Hematopoietic multipotent progenitor cell treated with erythropoietin and hydrocortisone succinate and interleukin-3 and kit ligand, for 8 days (in vitro differentiated cells): ENCODE measurements at places on chromosomes 1 and 21.
A peak's percentile ranks its signal among the peaks of the same experiment; 100 is the strongest.

DNA sequence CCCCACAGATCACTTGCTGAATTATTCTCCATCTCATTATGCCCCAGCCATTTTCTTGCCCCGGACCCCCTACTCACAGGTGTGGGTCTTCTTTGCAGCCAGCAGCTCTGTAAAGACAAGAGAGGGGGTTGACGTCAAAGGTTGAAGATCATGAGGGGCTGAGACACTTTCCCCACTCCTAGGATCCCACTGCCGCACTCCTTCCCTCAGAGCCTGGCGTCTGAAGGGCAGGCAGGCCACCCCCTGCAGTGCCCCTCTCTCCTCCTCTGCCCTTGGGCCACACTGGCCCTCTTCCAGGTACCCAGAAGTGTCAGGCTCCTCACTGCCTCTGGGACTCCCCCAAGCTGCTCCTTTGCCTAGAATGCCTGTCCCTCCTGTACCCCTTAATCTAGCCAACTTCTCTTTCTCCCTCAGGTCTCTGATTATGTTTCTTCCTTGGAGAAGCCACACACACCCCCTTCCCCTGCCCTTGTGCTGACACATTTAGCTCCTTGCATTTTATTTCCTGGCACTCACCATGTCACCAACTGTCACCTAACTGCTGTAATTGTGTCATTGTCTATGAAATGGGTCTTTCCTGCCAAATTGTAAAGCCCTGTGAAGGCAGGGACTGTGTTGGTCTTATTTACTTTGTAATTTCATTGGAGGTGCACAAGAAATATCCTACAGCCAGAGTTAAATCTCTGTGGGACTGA, 2.1 kb downstream of the RORC start:
- DNase-seq = no peak

- DNase-seq = peak; percentile 57
These were observed 14.0 kb upstream of the LGALS8 start for GRCh38 chr1:236509647-236510401.

- no peak for DNase-seq
These were observed 3.1 kb upstream of the JAK1 start for GRCh38 chr1:64969305-64970046.

DNA sequence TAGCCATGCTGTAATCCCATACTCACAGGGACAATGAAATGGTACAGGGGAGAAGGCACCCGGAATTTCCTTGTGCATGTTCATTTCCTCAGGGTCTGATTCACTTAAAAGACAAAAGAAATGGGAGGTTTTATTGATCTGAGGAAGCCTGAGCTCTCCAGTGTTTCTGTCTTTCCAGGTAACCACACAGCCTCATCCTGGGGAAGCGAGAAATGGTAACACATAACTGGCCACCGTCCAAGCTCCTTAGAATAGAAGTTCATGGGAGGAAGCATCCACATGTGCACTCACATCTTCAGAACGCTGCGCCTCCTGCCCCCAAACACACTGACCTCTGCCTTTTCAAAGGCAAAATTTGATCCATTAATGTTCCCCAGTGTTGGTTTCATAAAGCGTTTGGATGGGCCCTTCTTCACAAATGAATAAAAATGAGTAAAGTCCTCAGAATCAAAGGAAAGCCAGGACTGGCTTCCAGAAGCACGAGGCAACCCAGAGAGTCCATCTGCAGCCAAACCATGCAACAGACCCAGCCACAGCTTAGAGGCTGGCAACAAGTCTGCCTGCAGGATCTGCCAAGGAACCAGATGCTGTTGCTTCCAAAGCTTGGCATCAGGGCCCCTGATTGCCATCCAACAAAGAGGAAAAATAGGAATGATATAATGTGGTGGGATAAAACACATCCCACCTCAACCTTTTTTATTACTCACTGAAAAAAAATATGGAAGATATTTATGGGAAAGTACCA, 120.3 kb downstream of the ZBTB18 start:
- no peak for DNase-seq

DNA sequence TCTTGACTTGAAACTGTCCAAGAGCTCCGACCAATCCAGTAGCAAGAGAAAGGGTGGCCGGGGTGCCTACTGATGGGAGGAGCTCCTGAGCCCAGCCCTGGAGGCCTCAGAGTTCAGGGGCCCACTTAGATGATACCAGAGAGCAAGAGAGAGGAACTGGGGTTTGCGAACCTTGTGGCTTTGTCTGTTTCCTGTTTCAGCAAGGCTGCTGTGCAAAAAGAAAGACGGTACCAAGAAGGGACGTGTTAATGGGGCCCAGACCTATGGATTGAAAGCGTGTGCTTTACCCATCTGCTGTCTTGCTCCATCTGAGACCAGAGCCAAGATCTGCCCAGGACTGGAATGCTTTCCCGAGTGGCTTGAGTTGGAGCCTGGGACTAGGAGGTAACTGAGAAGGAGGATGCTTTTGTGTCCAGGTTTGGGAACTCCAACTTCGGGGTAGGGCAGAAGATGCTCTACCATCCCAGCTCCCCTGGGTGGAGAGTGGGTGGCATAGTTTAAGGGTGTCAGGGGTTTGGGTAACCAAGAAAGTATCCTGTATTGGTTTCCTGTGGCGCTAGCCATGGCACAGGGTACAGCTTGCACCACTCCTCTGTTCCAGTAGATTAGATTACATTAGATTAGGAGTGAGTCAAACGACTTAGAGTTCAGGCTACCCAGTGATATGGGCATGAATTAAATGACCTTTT, at the start of gene TRAF3IP3:
TSS of gene TRAF3IP3 (plus strand) at position 128 of the 689 bp plus-strand sequence. CDS start 3,987 bp downstream, outside the sequence.
- DNase-seq = peak; percentile 72

DNA sequence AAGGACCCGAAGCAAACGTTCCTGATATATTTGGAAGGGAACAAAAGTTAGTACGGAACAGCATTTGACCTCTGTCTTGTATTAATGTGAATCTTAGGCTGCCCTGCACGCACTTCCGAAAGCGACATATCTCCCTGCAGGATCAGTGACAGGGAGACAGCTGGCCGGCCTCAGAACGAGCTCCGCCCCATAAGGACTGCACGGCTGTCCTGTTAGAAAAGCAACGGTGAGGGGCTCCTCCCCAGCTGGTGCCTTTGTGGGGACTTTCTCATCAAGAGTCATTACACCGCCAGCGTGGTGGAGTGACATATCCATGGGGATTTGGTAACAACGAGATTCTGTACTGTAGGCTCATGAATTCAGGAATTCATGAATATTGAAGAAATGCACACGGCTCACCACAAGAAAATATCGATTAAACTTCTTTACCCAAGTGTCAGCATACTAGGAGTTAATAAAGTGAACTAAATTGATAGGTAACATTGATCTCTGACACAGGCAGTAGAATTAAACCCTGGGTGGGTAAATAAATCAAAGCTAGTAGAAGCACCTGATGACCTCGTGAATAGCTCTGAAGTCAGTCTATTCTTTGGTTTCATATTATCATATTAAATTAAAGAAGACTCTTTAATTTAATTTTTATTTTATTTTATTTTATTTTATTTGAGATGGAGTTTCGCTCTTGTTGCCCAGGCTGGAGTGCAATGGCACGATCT, 8.1 kb upstream of the GREM2 start:
- no peak for DNase-seq

- no peak for DNase-seq
These were observed 37.0 kb upstream of the B3GALT5 start for GRCh38 chr21:39575775-39576174.

DNA sequence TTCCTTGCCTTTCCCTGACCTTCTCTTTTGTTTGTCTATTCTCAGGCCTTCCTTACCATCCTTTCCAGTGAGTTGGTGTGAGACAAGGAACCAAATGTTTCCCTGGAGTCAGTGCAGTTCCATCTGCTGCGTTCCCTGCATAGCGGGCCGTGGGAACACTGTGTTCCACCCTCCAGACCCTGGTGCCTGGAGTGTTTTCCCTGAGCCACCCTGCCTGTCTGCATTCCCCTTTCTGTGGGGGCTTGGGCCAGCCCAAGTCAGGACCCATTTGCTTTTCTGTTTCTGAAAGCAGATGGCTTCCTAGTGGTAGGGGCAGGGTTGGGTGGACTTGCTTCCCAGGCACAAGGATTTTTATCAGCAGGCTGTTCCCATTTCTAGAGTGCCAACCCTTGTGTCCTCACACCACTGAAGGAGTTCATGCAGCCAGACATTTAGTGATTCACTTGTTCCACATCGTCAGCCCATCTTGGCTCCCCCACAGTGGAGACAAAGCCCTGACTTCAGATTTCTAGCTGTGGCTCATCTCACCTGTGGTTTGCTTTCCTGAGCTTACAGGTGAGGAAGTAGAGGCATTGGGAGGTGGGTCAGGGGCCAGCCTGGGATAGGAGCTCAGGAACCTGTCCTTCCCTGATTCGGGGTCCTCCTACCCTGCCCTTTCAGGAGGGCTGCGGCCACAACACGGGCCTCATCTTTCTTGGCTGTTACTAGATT, 14.1 kb upstream of the MYOG start:
- DNase-seq = no peak

GRCh38 chr1:227901906-227902640, 45.7 kb downstream of the WNT9A start:
- DNase-seq = no peak

GRCh38 chr1:56866656-56867055, 12.1 kb downstream of the C8A start:
- DNase-seq = no peak

- DNase-seq = no peak
These were observed 37.2 kb downstream of the PTPN14 start for GRCh38 chr1:214514032-214514818.

DNA sequence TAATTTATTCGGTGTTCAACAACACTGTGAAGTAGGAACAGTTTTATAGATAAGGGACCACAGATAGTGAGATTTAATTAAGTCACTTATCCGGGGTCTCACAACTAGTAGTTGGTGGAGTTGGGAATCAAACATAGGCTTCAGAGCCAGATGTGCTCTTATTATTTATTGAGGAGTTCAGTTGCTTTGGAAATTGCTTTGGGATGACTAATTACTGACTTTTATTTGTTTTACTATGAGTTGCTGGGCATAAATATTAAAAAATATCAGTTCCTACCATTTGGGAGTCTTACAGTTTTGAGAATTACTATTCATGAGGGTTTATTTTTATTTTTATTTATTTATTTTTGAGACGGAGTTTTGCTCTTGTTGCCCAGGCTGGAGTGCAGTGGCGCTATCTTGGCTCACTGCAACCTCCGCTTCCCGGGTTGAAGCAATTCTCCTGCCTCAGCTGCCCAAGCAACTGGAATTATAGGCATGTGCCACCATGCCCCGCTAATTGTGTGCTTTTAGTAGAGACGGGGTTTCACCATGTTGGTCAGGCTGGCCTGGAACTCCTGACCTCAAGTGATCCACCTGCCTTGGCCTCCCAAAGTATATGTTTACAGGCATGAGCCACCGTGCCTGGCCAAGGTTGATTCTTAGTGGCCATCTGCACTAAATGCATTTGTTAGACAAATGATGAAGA, 27.7 kb downstream of the THRAP3 start:
- no peak for DNase-seq

DNA sequence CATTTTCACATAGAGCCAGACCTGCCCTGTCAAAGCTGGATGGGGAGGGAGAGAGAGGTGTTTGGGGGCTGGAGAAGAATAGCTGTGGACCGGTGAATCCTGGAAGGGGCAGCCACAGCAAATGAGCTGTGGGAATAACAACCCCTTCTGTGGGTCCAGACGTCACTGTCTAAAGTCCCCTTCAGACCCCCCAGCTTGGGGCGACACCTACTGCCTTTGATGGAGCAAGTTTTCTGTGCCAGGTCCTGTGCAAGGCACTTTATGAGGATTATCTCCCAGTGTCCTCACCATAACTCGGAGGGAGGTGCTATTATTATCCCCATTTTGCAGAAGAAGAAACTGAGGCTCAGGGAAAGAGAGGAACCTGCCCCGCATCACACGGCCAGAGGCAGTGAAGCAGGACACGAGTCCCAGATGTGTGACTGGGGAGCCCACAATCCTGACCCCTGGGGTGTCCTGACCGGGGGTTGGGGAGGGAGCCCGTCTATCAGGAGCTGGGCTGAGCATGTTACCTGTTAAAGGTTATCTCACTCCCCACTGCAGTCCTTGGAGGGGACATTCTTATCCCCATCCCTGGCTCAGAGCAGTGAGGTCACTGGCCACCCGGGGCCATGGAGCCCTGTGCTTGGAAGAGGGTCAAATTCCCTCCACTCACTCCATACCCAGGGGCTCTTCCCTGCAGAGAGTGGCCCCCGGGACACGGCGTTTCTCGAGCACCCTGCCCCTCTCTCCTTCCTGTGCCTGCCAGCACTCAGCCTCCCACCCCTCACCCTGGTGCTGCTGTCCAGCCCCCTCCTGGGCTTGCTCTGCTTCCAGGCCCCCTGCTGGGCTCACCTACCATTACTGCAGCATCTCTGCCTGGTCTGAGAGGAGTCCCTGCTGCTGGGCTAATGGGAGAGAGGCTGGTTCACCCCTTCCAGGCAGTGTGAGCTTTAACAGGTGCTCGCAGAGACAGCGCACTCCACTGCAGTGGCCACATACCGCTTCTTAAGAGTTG, 132.9 kb downstream of the PTPRU start:
- DNase-seq = no peak

DNA sequence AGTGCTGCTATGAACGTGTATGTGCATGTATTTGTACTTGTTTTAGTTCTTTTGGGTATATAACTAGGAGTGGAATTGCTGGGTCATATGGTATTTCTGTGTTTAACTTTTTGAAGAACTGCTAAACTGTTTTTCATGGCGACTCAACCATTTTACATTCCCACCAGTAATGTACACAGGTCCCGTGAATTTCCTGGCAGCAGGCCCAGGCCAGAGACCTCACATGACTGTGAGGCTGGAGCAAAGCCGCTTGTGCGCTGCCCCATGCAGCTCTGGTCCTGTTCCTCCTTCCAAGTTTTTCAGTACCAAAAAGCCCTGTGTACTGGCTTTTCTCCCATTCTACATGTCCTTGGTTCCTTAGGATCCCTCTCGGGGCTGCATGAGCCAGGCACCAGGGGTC, 29.6 kb downstream of the ACOT11 start:
- peak; percentile 63 for DNase-seq

GRCh38 chr1:73813716-73814115, 384.3 kb downstream of the LRRIQ3 start:
- no peak for DNase-seq

GRCh38 chr21:40474513-40474912, 372.4 kb downstream of the DSCAM start:
- no peak for DNase-seq

GRCh38 chr21:45041351-45041805, 33.0 kb upstream of the ADARB1 start:
- no peak for DNase-seq

GRCh38 chr1:248165186-248165585, 9.4 kb upstream of the OR2M2 start:
- no peak for DNase-seq

DNA sequence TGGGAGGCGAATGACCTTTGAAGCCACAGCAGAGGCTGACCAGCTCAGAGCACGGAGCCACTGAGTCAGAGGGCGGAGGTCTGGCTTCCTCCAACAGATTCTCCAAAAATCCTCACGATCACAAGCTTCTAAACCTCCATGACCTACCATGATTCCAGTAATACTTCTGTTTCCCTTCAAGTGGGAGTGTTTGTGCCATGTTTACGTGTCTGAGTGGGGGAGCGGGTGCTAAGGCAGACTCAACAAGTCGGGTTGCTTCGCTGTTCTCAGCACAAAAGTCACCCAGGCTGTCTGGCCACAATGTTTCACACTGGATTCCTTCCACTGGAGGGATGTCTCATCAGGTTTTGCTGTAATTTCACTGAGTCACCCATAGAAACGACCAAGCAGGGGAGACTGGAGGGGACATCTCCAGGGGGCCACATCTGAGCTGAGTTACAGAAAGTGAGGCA, 86.2 kb downstream of the SLC66A1 start:
- DNase-seq = no peak
